ENCODE measurements at places on chromosomes 3 and 15. TPM values are rescaled to one million over a fixed set of nuclear protein-coding genes. Genes with fewer than 3 reads are reported as not detected.

The HCN4 gene
- total RNA-seq, result not detected

The PARP15 gene
- total RNA-seq, result 0.44 TPM

The SERINC4 gene
- not detected for total RNA-seq

The ENTPD3 gene
- total RNA-seq, result 0.06 TPM

The PLCL2 gene
- total RNA-seq, result 8.8 TPM

The GSK3B gene
- 25.2 TPM for total RNA-seq

The FAM174B gene
- 5.7 TPM for total RNA-seq
